CD8-positive, alpha-beta T cell (primary cell): ENCODE measurements at places on chromosomes 4 and X.

GRCh38 chr4:32148111-32148666, 1428.0 kb downstream of the PCDH7 start:
- no peak for DNase-seq

GRCh38 chr4:62252728-62253127, 1052.6 kb downstream of the ADGRL3 start:
- DNase-seq = no peak

- no peak for DNase-seq
Observed at GRCh38 chr4:142473218-142473959, 372.7 kb downstream of the INPP4B start.

- DNase-seq = no peak
Observed at GRCh38 chr4:169658196-169658595, 37.8 kb downstream of the CLCN3 start.

DNA sequence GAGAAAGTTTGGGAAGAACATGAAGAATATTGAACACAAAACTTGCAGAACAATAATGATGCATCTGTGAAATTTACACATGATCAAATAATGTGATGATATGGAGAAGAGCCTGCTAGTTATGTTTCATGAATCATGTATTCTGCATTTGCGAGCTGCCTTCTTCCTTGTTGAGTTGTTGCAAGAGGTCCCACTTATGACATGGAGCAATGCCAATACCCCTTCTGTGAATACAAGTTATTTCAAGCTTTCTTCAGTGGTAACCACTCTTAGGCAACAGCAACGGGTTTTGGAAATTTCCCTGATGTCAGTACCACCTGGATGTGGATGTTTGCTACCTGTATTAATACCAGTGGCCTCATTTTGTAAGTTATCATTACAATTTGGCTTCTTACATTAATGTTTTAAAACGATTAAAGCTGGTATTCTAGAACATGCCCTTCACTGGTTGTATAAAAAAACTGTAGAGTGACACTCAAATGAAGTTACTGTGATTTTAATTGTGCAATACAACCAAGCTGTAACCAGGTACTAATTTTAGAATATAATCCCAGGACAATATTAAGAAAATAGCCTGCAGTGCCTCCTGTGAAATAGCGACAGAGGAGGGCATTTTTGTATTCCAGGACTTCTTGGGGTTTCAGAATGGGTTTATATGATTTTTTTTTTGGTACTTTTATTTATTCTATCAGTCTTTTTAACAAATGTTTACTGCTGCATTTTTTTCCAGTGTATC, 25.3 kb downstream of the IQCM start:
- no peak for DNase-seq
